ENCODE measurements at places on chromosomes 6 and 20.
A peak's percentile ranks its signal among the peaks of the same experiment; 100 is the strongest.

DNA sequence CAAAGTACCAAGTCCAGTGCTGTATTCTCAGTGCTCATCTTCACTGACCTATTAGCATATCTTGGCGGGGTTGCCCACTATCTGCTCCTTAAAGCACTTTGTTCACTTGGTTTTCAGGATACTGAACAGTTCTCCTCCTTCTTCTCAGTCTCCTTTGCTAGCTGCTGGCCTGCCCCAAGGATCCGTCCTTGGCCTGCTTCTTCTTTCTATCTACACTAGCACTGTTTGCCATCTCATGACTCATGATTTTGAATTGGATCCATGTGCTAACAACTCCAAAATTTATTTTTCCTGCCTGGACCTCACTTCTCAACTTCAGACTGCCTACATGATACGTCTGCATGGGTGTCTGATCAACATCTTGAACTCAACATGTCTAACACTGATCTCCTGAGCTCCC is 15.5 kb downstream of the TPD52L1 start:
- DNase-seq, result peak; percentile 51

- no peak for DNase-seq
These were observed 1570.0 kb upstream of the DEFB115 start for GRCh38 chr20:29687438-29687837.

- no peak for DNase-seq
These were observed 19.3 kb downstream of the SLC13A3 start for GRCh38 chr20:46631874-46632446.

- DNase-seq, result no peak
These were observed 149.5 kb downstream of the BFSP1 start for GRCh38 chr20:17381724-17382123.

DNA sequence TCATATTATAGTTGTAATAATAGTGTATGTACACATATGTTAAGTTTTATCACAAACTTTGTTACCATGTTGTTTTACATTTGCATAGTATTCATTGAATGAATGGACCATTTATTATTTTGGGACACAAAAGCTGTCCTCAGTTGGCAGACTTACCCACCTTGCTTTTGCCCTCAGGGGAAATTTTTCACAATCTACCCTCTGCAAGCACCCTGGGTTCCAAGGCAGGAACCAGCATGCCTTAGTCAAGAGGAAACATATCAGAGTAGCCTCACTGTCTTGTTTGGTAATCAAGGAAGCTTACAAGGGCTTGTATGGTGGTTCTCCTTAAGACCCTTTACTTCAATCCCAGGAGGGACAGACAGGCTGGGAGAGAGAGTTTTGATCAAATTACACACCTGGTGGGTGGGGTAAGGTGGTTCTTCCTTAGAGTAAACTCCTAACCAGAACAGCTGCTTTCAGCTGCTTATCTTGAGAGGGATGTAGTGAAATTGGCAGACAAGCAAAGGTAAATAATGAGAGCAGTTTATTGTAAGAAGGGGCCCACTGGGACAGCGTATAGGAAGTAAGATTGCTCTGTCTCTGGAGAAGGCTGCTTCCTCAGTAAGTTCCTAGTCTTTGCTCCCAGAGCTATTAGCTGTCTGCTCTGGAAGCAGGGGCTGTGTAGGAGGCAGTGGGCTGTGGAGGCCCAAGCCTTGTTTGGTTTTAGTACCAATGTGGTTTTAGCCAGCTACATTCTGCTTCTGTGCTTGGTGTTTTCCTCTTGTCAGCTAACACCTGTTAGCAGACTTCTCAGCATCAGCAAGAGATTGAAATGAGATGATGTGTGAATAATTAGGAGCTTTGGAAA is 31.1 kb downstream of the BRPF3 start:
- DNase-seq, result no peak

DNA sequence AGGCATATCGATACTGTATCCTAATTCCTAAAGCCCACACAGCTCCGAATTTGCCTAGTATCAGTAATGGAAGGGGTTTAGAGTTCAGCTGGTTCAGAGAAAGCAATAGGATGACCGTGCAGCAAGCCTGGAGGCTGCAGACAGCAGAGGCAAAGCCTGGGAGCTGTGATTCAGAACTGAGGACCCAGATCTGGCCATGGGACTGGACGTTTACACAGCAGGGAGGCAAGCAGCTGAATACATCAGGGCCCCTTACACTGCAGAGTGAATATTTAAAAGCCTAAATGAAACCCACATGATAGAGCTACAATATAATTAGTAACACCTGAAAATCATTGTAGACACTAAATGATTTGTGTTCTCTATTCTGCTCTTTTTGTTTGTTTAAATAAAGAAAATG is 38.0 kb downstream of the ELOVL2 start:
- peak; percentile 20 for DNase-seq

DNA sequence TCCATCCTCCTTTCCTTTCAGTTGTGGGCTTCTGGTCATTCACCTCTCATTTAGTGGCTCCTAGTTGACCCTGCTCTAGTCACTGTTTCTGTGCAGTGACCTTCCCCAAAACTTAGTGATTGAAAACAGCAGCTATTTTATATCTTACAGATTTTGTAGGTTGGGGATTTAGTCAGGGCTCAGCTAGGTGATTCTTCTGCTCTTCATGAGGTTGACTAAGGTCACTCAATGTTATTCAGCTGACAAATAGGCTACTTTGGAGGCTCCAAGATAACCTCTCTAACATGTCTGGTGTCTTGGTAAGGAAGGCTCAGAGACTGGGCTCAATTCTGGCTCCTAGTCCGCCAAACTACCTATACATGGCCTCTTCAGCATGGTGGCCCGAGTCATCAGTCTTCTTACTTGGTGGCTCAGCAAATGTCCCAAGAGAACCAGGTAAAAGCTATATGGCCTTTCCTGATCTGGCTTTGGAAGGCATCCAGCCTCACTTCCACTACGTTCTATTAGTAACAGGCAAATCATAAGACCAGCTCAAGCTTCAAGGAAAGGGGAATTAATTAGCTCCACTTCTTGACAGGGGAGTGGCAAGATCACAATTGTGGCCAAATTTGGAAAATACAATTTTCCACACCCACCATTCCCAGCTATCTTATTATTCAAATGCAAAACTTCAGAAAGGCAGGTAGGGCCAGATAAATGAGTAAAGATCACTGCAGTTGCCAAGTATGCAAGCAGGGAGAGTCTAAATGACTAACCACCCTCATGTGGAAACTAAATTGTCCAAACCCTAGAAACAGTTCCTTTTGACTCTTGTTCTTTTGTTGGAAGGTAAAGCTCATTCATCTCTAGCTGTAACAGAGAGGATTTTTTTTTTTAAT is 50.5 kb upstream of the LTV1 start:
- DNase-seq, result no peak

- no peak for DNase-seq
These were observed 31.5 kb upstream of the RHAG start for GRCh38 chr6:49668083-49668511.

DNA sequence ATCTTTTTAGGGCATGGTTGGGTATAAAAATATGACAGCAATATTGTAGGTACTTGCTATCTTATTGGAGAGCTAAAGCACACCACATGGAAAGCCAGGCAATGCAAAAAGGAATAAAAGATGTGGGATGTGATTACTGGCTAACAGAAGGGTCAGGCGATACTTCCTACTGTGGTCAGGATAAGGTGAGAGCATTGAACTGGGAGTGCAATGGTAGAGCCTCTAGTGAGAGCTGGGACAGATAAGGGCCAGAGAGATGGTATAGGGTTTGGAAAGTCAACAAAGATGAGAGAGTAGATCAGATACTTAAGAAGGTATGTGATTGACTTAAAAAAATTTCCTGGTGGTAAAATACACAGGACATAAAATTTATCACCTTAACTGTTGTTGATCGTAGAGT is 160.7 kb upstream of the MAN1A1 start:
- no peak for DNase-seq

DNA sequence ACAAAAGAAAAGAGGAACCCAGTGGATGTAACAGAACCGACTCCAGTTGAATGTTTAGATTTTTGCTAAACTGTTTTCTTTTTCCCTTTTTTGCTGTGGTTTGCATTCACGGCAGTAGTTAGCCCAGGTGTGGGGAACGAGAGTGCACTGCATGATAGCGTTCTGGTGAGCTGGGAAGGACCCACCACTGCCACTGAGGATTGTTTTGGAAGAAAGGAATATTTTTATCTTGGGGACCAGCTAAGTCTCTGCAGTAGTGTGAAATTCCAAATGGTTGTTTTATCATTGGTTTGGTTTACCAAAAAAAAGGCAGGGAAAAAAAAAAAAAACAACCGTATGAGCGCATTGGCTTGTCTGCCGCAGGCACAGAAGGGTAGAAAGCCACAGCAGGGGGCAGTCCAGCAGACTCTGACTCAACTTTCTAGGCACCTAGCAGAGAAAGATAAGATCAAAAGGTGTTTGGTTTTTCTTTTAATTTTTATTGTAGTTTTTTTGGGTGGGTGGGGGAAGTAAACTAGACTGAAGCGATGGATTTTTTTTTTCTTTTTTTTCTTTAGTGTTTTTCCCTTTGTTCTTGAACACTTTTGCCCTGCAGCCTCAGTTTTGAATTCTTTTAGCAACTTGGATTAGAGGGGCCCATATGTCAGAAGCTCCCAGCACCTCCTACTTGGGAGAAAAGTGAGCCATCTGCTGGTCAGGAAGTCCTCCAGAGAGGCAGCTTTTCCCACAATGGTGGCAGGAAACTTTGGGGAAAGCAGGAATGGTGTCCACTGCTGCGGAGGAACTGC is 13.5 kb upstream of the RAB5IF start:
- no peak for DNase-seq

DNA sequence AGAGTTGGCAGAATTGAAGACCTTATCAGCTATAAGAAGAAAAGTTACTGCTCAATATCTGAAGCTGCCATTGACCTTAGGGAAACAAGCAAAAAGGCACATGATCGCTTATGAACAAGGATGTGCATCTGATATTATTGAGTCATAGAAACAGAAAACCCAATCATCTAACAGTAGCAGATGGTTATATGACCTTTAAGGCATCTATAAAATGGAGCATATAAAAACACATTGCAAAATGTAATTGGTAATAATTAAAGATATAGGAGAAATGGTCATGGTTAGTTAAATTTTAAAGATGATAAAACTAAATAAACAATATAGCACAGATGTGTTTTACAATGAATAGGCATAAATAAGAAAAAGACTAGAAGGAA is 260.1 kb upstream of the TAB2 start:
- no peak for DNase-seq

- DNase-seq, result no peak
These were observed at the start of gene MOXD1 for GRCh38 chr6:132400883-132401617. MOXD1 (minus strand) TSS chr6:132401475; CDS start chr6:132401426, 49 bp downstream.

GRCh38 chr20:8777911-8778310 is 291.0 kb upstream of the PLCB4 start:
- DNase-seq, result no peak

DNA sequence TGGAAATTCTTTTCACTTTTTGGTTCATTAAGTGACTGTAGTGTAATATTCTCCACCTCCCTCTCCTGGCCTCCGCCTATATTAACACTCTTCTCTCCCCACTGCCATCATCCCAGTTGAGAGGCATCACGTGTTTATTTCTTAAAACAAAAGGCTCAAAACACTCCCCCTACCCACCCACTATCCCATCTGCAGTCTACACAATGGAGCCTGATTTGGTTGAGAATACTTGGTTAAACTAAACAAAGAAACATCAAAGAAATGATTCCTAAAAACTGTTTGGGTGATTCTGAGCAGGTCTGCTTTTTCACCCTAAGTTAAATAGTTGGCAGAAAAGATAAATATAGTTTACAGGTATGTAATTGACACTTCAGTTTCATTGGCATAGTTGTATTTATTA is 5.9 kb downstream of the TFAP2B start:
- no peak for DNase-seq

DNA sequence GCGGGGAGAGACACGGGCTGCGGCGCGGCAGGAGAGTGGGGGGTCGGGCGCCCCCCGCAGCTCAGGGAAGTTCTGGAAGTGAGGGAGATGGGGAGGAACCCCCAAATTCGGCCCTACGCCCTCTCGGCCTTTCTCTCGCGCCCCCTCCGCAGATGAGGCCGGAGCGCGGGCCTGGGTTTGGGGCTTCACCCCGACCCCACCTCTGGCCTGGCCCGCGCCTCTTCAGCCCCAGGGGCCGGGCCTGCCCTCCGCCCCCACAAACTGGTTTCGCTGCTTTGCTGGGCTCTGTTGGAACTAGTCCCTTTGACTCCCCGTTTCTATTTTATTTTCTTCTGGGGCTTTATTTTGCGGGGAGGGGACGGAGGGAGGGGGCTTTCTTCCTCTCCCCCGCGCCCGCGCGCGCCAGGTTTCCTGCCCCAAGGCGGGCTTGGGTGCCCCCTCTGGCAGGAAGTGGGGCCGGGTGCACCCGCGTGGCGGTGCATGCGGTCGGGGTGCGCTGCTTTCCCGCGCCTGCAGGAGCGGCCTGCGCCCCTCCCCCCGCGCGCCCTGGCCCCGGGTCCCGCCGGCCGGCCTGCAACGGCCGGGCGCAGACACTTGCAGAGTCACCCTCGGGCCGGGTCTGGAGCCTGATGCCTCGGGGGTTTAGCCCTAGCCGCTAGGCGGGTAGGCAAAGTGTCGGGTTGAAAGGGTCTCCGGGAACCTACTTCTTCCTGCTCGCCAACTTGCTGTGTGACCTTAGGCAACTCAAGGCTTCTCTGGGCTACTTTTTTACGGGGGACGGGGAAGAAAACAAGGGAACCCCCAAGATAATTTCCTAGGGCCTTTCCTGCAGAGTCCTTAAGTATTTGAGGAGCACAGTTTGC is 1.3 kb downstream of the HMGA1 start:
- no peak for DNase-seq

GRCh38 chr6:126516411-126516810 is 176.5 kb downstream of the CENPW start:
- DNase-seq, result no peak

DNA sequence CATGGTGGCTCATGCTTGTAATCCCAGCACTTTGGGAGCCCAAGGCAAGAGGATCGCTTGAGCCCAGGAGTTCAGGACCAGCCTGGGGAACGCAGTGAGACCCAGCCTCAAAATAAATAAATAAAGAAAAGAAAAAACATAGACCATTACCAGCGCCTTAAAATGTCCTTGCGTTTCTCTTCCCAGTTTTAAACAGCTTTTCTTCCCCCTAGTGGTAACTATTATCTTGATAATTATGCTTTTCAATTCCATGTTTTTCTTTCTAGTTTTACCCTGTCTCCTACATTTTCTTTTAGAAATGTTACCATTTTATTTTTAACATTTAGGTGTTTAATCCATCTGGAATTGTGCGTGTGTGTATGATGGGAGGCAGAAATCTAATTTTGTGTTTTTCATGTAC is 24.4 kb downstream of the DNAH8 start:
- no peak for DNase-seq

- no peak for DNase-seq
These were observed 89.4 kb upstream of the MRPS10 start for GRCh38 chr6:42307141-42307470.

DNA sequence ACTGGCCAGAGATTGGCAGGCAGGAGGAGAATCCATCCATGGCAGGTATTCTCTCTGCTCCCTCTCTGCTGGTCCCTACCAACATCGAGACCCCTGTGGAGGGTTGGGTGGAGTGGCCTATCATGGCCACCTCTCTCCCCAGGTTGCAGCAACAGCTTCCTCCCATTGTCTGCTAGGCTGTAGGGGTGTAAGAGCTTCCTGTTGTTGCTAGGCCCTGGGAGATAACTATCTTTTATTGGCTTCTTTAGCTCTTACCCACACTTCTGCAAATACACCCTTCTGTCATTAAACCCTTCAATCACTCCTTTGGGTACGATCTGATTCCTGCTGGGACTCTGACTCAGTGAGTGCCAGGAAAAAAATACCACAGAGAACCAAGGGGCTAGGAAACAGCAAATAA is 66.6 kb upstream of the FAM184A start:
- no peak for DNase-seq
